ENCODE measurements at places on chromosomes 7 and 10.

- no peak for DNase-seq
These were observed 264.7 kb downstream of the ELFN1 start for GRCh38 chr7:1934756-1935155.

DNA sequence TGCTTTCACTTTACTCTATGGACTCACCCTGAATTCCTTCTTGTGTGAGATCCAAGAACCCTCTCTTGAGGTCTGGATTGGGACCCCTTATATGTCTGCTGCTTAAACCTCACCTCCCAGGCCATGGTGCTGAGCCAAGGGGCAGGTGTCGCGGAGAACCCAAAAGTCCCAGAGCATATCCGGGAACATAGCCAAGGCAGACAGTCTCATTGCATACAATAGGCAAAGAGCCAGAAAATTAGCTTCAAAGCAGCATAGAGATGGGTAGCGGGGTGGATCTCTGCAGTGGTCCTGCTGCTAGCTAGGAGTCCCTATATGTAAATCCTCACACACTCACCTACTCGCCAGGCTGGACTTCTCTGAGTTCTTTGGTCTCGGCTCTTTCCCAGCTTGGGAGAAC is 5.5 kb downstream of the CCL24 start:
- DNase-seq, result no peak

- DNase-seq, result no peak
These were observed 7.0 kb downstream of the TAX1BP1 start for GRCh38 chr7:27746978-27747377.

GRCh38 chr7:102837802-102838201 is 75.0 kb upstream of the LRRC17 start:
- no peak for DNase-seq

- no peak for DNase-seq
These were observed 553 bp downstream of the TSPAN15 start for GRCh38 chr10:69451784-69452251.

GRCh38 chr10:34178196-34178595 is 636.9 kb downstream of the PARD3 start:
- DNase-seq, result no peak

DNA sequence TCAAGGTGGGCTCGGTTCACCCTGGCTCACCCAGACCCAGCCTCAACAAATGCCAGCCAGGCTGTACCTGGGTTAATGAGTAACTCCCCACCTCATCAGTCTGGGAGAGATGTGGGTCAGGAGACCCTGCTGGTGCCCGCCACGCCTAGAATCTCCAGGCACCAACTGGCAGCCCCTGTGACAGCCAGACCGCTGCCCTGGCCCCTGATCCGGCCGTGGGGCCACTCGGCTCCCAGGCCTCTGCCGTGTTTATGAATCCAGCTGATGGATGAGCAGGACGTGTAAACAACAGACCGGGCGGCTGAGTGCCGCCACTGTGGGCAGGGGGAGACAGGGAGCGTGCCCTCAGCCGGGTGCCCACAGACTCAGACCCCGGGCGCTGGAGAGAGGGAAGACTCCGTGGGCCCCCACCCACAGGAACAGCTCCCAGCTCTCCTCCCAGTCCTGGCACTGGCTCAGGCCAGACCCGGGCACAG is 34.0 kb upstream of the PDGFA start:
- DNase-seq, result no peak

DNA sequence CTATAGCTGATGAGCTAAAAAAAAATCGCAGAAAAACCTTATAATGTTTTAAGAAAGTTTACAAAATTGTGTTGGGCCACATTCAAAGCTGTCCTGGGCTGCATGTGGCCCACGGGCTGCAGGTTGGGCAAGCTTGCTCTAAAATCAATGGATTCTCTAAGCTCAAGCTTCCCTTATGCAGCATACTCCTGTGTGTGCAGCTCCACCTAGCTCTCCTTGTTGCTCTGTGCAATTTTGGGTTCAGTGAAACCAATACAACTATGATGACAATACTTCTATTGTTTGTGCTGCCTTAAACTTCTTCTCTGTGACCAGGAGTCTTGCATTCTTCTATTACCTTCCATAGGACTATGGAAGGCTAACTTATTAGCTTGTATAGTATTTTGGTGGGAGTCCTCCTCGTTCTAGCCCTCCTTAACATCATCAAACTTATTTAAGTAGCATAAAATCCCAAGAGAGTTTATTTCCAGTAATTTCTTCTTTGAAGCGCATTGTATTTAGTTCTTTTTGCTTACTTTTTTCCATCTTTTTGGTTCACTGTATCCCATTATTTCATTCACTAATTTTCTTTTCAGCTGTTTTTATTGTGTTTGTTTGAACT is 170.9 kb upstream of the SMIM30 start:
- DNase-seq, result no peak

DNA sequence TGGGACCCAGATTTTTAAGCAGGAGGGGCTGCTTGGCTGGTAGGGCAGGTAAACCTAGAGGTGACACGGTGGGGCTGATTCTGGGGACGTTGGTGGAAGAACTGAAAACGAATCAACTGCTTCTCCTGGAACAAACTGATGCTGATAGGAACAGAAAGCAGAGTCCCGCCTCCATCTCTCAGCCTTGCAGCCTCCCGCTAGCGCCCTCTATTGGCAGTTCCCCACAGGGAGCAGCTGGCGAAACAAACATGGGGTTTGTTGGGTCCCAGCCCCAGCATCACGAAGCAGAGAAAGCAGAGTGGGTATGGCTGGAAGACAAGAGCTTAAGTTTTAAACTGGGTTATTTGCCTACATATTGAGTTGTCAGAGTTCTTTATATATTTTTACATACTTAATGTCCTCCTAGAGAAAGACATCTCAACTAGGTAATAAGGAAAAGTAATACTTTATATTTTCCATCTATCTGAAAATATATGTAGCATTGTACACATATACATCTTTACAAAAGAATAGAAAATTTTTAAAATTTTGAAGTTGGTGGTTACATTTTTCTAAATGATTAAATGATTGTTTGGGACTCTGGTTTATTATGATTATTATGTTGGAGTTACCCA is 42.3 kb upstream of the FOXI2 start:
- peak; percentile 13 for DNase-seq

DNA sequence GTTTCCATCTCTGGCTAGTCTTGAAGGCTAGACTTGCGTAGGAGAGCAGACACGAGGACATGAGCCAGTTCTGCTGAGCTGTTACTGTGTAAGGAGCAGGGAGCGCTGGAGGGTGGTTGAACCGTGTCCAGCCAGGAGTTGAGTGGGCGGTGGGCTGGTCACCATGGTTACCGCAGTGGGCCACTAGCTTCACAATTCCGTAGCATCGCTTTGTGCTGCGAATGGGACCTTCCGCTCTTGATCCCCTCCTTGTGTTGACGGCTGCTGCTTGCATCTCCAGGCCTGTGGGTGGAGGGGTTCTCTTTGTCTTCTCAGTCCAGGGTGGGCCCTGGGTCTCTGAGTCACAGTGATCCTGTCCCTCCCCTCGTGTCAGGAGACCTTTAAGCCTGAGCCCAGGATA is 49.4 kb upstream of the OCM start:
- DNase-seq, result no peak

- no peak for DNase-seq
These were observed 50.2 kb downstream of the COL17A1 start for GRCh38 chr10:104035194-104036068.

GRCh38 chr7:22762866-22763265 is 35.9 kb downstream of the IL6 start:
- DNase-seq, result no peak

GRCh38 chr10:61721431-61721830 is 58.7 kb downstream of the CABCOCO1 start:
- no peak for DNase-seq

- DNase-seq, result no peak
These were observed 68.5 kb upstream of the NFKB2 start for GRCh38 chr10:102327002-102327401.
